ENCODE measurements at places on chromosomes 5 and 9.

DNA sequence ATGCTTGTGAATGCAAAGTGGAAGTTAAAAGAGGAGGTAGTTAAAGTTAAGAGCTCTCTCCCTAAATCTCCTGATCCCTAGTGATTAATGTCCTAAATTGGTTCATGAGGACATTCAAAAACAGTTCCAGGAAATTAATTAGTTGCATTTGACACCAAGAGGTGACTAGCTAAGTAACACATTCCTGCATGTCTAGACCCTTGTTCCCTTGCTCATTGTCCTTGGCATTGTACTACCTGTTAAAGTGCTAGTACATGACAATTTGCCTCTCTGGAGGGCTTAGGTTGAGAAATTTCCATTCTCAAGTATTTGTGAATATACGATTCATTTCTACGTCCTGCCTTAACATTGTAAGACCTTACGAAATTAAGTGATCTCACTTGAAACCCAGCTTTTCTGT lies 278.6 kb upstream of the CDH10 start:
- DNase-seq: no peak

DNA sequence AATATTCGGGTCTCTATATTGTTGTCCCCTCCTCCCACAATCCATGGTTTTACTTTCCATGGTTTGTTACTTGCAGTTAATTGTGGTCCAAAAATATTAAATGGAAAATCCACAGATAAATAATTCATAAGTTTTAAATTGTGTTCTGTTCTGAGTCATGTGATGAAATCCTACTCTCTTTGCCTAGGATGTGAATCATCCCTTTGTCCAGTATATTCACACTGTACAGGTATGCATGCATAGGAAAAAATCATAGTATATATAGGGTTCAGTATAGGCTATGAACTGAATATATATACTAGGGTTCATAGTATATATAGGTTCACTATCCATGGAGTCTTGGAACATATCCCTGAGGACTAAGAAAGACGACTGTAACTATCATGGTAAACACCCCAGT lies 19.6 kb downstream of the INSYN2B start:
- no peak for DNase-seq

DNA sequence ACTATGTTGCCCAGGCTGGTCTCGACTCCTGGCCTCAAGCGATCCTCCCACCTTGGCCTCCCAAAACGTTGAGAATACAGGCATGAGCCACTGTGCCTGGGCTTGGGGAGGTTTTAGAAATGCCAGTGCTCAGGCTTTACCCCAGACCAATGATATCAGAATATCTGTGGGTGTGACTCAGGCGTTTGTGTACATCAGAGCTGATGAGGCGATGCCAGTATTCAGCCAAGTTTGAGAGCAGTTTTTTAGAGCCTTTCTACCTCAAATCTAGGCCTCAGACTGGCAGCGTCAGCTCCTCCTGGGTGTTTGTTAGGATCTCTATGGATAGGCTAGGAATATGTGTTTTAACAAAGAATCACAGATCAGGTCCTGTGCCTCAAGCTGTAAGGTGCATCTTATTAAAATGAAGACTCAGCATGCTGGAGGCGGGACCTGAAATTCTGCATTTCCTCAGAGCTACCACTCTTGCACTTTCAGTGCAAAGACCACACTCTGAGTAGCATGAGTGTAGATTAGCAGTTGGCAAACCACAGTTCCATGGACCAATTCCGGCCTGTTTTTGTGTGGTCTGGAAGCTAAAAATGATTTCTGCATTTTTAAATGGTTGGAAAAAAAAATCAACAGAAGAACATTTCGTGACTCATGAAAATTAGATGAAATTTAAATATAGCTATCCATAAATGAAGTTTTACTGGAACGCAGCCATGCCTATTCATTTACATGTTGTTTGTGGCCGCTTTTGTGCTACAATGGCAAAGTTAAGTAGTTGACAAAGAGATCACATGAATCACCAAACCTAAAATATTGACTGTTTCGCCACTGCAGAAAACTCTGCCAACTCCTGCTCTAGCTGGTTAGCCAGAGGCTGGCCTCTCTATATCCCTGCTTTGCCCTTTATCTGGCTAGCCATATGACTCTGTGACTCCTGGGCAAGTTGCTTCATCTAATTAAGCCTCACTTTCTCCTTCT lies 92.2 kb downstream of the KLF4 start:
- DNase-seq: no peak

DNA sequence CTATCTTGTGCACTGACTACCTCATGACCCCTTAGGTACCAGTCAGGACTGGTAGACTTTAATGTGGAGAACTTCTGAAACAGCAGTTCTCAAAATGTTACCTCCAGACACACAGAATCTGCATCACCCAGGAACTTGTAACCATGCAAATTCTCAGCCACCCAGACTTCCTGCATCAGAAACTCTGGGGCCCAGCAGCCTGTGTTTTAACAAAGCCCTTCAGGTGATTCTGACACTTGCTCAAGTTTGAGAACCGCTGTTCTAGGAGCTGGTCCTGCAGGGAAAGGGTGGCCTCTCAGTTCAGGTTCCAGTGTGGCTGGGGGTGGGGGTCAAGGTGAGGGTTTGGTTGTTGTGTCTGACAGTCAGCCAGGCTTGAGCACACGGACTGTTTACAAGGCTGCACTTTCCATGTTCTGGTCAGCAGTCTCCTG lies 28.4 kb downstream of the ZFP62 start:
- no peak for DNase-seq

DNA sequence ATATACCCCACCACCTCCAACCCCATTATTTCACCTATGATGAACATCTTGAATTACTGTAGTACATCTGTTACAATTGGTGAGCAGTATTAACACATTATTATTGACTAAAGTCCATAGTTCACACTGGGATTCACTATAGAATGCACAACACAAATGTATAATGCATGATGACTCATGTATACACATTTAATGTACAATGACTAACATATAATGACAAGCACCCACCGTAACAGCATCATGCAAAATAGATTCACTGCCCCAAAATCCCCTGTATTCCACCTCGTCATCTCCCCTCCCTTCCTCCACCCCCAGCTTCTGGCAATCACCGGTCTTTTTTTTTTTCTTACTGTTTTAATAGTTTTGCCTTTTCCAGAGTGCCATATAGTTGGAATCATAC lies 47.1 kb upstream of the NEK6 start:
- DNase-seq: no peak

Data from HTR-8/SVneo (cell line).